ENCODE measurements at places on chromosomes 3 and 15.
A peak's percentile ranks its signal among the peaks of the same experiment; 100 is the strongest.

DNA sequence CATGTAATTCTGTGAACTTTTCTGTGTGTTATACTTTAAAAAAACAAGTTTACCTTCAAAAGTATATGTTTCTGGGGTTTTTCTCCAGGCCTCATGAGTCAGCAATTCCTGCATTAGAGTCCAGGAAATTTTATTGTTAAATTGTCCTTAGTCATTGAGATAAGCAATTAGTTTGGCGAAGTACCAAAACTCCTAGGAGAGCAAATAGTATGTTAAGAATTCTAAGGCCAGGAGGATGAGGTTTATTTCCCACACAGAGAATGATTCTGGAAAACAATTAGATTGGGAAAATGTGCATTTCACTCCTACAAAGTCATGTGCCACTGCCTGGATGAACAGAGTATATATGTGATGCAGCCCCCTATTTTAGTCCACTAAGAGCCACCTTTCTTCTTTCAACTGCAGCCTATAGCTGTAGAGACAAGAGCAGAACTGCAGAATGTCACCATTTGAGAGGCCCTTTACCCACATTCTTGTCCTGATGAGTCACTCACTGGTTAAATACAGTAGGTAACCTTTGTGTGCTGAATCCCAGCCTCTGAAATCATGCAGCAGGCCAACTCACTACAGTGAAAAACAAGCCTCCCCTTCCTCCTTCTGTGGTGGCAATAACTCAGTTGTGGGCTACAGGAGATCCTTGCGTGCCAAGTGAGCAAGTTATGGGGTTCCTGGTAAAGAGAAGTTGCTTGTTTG is 452.8 kb upstream of the THBS1 start:
- no peak for DNase-seq

- DNase-seq, result no peak
These were observed 1.1 kb downstream of the HDGFL3 start for GRCh38 chr15:83206526-83207008.

DNA sequence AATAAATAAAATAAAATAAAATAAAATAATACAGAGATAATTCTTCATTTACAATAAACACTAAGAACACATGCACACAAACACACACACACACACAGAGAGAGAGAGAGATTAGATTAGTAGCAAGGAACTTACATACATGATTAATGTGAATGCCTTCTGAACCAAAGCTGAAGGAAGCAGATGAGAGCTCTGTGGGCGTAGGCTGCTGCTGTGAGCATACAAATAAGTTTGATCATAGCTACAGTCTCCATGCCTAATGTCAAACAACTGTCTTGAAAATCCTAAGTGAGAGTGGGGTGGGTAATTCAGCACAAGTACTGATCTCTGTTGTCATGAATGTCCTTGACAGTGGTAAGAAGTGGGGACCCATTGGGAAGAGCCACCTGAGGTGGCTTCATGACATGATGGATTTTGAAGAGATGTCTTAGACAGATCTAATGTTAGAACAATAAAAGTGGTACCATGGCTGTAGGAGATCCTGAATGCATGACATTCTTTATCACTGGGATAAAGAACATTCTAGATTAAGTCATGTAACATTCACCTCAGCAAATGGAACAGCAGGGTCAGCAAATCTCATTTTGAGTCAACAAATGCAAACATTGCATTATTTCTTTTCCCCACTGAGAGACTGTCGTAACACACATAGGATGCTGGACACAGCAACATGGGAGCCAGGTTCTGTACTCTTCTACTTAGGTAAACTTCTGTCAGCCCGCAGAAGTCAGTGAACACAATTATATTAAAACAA is 46.2 kb downstream of the CHL1 start:
- no peak for DNase-seq

DNA sequence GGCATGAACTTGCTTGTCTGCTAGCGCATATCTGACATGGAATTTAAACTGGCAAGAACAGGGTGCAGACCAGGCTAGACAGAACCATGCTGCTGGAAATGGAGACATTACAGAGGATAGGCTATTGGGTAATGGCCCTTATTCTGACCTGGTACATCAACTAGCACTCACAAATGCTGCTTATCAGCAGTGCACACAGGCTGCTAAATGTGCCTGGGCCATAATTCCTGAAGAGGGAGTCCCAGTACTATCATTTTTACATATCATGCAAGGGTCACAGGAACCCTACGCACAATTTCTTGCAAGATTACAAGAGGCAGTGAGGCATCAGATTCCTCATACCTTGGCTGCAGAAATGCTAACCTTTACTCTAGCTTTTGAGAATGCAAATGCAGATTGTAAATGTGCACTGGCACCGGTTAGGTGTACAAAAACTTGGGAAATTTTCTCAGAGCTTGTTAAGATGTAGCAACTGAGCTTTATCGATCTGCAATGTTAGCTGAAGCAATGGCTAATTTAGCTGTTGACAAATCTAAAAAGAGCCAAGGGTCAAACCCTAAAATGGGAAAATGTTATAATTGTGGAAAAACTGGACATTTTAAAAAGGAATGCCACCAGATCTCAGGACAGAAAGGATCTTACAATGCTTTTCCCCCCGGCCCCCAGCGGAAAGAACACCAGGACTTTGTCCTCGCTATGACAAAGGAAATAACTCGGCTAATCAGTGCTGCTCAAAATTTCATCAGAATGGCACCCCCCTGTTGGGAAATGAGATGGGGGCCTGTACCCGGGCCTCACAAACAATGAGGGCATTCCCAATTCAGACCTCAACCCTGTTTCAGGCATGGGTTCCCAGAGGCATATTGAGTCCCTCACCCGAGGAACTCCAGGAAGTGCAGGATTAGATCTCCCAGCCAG is 21.1 kb downstream of the CCRL2 start:
- no peak for DNase-seq

- DNase-seq, result no peak
These were observed 63.0 kb downstream of the CPN2 start for GRCh38 chr3:194287977-194288706.

- DNase-seq, result no peak
These were observed 47.5 kb downstream of the CFAP92 start for GRCh38 chr3:128946411-128946810.

DNA sequence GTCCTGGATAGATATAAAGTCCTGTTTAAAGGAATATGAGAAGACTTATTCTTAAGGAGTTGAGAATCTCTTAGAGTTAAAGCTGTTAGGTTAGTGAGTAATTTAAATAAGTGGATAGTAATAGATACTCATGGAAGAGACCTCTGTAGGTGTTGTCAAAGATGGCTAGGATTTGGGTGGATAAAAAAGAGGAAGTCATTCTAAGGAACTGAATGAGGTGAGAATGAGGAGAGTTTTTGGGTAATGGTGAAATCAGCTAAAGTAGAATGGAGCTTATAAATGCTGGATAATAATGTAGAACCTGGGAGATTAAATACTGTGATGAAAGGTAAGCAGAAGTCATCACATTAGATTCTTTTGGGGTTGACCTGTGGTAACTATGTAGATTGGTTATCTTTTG is 8.1 kb downstream of the ARIH1 start:
- no peak for DNase-seq

DNA sequence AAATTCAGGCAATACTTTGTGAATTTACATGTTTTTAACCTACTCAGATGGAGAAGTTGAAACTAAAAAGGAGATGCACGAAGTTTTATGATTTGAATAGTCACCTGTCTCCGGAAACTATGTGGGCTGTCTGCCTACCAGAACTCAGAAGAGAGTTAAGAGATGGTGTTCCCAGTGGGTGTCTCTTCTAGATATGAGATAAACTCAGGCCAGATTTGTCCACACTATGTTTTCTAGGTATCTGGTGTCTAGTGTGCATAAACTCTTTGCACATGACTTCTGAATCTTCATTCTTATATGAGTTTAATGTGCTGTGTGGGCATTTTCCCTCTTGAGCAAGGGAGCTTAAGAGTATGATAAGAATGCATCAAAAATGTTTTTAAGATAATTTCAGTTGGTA is 222.8 kb downstream of the FOXP1 start:
- no peak for DNase-seq

DNA sequence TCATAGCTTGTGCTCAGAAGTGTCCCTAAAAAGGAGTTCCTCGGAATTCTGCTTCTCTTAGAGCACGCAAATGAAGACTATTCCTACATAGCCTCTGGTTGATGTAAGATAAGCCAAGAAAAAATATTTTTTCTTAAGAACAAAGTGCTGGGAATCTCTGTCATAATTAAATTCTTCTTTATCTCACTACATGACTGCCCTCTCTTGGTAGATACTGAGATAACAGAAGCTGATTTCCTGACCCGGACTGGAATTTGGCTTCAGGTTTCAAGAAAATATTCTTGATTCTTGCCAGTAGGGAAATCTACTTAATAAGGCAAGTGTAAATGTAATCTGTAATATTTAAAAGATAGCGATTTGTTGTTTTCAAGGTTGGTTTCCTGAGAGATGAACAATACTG is 31.3 kb upstream of the SETMAR start:
- peak; percentile 65 for DNase-seq

DNA sequence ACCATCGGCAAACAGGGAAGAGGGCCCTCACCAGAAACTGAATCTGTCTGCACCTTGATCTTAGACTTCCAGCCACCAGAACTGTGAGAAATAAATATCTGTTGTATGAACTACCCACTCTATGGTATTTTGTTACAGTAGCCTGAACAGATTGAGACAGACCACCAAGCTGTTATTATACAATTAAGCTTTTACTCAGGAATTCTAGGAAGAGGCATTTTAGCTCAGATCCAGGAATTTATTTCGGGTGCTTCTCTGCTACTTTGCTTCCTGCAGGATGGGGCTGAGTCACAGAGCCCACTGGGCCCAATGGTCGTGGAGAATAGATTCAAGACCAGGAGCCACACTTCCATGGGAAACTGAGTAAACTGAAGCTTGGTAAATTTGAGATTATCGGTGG is 145.5 kb upstream of the PFN2 start:
- DNase-seq, result no peak

GRCh38 chr3:140510303-140510861 is 167.5 kb upstream of the TRIM42 start:
- no peak for DNase-seq

- DNase-seq, result peak; percentile 39
These were observed 47.2 kb downstream of the SLC12A8 start for GRCh38 chr3:125165189-125165947.

- DNase-seq, result no peak
These were observed 115.1 kb downstream of the LPP start for GRCh38 chr3:188269040-188269439.

DNA sequence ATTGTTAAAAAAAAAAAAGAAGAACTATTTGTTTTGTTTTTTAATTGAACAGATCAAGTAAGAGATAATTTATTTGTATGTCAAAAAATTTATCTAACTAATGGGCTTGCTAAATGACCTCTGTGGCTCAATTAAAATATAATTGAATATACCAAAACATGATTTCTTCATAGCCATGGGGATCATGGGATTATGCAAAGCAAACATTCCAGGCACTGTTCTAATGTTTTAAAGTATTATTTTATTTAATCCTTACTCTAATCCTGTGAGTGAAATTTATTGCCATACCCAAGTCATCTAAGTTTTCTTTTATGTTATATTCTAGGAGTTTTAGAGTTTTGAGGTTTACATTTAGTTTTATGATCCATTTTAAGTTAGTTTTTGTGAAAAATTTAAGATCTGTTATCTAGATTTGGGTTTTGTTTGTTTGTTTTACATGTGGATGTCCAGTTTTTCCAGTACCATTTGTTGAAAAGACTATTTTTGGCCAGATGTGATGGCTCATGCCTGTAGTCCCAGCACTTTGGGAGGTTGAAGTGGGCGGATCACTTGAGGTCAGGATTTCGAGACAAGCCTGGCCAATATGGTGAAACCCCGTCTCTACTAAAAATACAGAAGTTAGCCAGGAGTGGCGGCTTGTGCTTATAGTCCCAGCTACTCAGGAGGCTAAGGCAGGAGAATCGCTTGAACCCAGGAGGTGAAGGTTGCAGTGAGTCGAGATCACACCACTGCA is 52.3 kb upstream of the CNOT10 start:
- DNase-seq, result no peak

DNA sequence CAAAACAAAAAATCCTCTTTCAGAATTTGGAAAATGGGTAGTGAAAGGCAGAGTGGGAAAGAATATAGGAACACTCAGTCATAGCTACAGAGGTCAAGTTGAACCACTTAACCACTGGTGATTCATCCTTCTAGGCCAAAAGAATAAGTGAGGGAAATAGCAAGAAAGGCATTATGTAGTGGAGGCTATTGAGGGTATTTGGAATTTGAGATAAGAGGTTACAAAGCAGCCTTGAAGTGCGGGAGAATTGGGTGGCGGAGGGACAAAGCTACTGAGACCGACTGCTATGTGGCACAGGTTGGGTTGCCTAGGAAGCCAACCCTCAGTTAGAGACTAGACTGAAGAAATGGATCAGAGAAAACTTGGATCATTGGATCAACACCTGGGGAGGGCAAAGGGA is 109.5 kb downstream of the SYNPR start:
- no peak for DNase-seq

DNA sequence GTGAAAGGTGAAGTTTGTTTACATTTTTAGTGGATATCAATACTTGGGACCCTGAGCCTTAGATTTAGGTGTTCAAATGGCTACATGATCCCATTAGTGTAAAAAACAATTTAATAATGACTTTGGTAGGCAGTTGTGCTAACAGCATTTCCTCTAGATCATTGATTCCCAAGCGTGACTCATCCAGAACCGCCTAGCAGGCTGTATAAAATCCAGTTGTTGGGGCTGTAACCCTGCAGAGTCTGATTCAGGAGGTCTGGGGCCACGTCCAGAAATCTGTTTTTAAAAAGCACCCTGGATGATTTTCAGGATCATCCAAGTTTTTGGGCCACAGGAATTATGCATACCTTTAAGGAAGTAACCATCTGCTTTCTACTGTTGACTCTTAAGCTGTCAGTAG is 156.4 kb downstream of the TP63 start:
- no peak for DNase-seq

DNA sequence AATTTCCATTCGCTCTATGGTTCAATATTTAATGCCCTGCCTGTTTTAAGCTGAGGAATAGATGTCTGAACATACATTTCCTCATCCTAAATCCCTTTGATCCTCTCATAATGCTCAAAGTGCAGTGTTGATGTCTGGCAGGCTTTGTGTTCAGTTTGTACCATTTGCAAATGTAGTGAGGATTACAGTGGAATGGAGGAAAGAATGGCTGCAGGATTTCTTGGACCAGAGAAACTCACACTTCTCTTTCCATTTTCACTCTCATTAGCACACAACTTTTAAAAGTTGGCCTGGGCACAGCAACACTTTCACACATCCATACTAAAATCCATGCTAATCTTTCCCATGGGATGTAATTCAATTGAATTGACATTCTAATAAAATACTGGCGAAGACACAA is 28.6 kb upstream of the THRB start:
- no peak for DNase-seq

GRCh38 chr15:74168711-74169126 is 4.8 kb upstream of the ISLR start:
- DNase-seq, result no peak

DNA sequence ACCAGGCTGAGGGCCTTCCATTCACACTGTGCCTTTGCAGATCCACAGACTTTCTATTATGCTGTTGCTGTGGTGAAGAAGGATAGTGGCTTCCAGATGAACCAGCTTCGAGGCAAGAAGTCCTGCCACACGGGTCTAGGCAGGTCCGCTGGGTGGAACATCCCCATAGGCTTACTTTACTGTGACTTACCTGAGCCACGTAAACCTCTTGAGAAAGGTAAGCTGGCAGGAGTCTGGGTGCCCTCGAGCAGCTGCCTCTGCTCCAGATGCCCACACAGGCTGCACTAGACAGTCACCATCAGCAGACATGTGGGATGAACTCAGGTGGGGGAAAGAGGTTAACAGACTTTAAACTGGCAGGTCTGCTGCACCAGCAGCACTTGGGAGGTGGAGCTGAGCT is 8.3 kb downstream of the TF start:
- no peak for DNase-seq
